ENCODE measurements at places on chromosomes 3 and 15. TPM values are rescaled to one million over a fixed set of nuclear protein-coding genes. Genes with fewer than 3 reads are reported as not detected.

DNA sequence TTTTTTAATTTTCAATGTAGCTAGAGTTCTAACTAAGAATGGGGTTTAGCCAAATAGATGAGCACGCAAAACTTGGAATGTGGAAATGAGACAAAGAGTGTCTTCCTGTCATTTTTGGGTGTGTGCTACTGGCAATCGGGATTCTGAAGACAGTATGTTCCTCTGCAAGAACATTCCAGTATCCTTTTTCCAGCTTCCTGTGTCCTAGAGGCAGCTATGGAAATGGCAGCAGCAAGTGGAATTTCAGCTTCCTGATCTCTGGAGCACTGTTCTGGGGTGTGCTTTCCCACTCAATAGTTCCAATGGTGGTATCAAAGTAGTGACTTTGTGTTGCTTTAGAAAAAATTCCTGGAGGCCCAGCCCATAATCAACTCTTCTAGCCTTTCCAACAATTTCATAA is 642.9 kb upstream of the KCNMB2 start:
- H3K27ac ChIP-seq = peak overlapping the region; percentile 66
- peak; percentile 35 for DNase-seq
- H3K27me3 ChIP-seq = no peaks in the 10 kb centered on the region

CHRM5 gene
- total RNA-seq = not detected

TMEM89 gene
- not detected for total RNA-seq

- DNase-seq = peak; percentile 37
- H3K4me3 ChIP-seq = no peak overlapping the region
- no peak overlapping the region for H3K27ac ChIP-seq
- peaks cover 4% of the 10 kb centered on the region for H3K36me3 ChIP-seq
Measured at GRCh38 chr3:48267782-48268181, 26.9 kb downstream of the ZNF589 start.

- H3K4me1 ChIP-seq = no peaks in the 10 kb centered on the region
- H3K27ac ChIP-seq = no peak overlapping the region
- DNase-seq = no peak
- no peaks in the 10 kb centered on the region for H3K27me3 ChIP-seq
Measured at GRCh38 chr3:15284121-15284889, 48.1 kb downstream of the SH3BP5 start.

GRCh38 chr15:25481208-25481859 is 42.5 kb upstream of the UBE3A start:
- no peaks in the 10 kb centered on the region for H3K36me3 ChIP-seq
- no peak overlapping the region for H3K27ac ChIP-seq
- no peak overlapping the region for H3K4me3 ChIP-seq

DNA sequence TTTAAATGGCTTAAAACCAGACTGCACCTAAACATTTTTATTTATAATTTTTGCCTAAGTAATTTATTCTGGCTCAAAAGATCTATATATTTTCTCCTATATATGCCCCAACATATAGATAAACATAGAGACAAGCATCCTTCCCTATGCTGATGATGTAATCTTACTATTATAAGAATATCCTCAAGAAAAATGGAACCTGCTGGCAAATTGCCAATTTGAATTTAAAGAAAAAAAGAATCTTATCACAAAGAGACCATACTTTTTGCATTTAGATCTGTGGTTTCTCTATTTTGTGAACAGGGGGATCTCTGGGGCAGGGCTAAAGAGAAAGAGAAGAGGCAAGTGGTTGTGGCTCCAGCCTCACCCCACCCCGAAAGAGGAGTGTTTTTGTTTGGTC is 107.2 kb upstream of the CMC1 start:
- H3K27me3 ChIP-seq = no peaks in the 10 kb centered on the region
- H3K36me3 ChIP-seq = no peaks in the 10 kb centered on the region
- DNase-seq = no peak

PPARG gene
- total RNA-seq = 1.5 TPM

GRCh38 chr3:156211583-156211982 is 91.2 kb downstream of the KCNAB1 start:
- DNase-seq = peak; percentile 90
- H3K4me1 ChIP-seq = peaks cover 28% of the 10 kb centered on the region
- peak overlapping the region; percentile 49 for H3K27ac ChIP-seq
- H3K36me3 ChIP-seq = no peaks in the 10 kb centered on the region
- H3K4me3 ChIP-seq = no peak overlapping the region

DNA sequence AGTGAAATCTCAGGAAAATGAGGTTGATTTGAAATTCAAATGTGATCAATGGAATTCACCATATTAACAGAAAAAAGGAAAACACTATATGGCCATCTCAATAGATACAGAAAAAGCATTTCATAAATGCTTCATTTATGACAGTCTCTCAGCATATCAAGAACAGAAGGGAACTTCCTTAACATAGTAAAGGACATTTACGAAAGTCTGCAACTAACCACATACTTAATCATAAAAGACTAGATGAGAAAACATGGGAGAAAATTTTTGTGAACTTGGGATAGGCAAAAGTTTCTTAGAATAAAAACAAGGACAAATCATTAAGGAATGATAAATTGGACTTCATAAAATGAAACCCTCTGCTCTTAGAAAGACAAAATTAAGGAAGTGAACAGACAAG is 24.7 kb upstream of the TIPARP start:
- no peaks in the 10 kb centered on the region for H3K4me1 ChIP-seq
- H3K4me3 ChIP-seq = no peak overlapping the region
- H3K27ac ChIP-seq = no peak overlapping the region
- H3K27me3 ChIP-seq = no peaks in the 10 kb centered on the region

GRCh38 chr3:160409812-160410610 is 10.6 kb downstream of the SMC4 start:
- H3K4me1 ChIP-seq = peaks cover 7% of the 10 kb centered on the region
- DNase-seq = peak; percentile 44

DNA sequence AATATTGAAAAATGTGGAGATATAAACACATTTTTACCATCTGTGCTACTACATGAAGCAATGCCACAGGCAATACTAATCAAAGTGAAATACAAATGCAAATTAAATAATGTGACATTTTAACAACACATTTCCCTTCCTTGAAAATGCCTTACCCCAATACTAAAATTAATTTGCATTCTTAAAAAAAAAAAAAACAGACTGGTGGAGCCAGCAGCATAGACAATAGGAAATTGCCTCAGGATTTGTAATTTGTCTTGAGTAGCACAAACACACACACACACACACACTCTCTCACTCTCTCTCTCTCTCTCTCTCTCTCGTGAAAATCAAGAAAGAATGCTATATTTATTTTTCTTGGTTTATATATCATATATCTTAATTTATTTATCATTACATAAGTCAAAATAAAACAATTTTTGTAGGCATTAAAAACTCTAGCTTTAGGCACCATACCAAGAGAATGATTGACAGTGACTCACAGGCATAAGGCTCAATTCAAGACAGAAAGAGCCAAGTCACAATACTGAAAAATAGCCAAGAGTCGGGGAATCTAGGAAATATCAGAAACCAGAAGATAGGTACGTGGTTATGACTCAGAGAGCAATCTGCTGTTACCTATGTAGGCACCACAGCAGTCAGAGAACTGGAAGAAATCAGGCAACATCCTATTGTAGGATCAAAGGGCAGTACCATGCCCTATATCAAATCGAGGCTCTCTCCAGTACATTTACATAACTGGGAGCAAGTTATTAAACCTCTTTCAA is 23.0 kb downstream of the SUCNR1 start:
- H3K36me3 ChIP-seq = no peaks in the 10 kb centered on the region
- no peaks in the 10 kb centered on the region for H3K27me3 ChIP-seq
- no peak overlapping the region for H3K4me3 ChIP-seq
- peaks cover 32% of the 10 kb centered on the region for H3K4me1 ChIP-seq

GRCh38 chr3:77271306-77271705 is 231.4 kb downstream of the ROBO2 start:
- no peaks in the 10 kb centered on the region for H3K4me1 ChIP-seq
- no peak overlapping the region for H3K4me3 ChIP-seq
- H3K27ac ChIP-seq = no peak overlapping the region
- DNase-seq = no peak
- no peaks in the 10 kb centered on the region for H3K36me3 ChIP-seq
- no peaks in the 10 kb centered on the region for H3K27me3 ChIP-seq

- no peaks in the 10 kb centered on the region for H3K36me3 ChIP-seq
- no peak overlapping the region for H3K4me3 ChIP-seq
- H3K27me3 ChIP-seq = no peaks in the 10 kb centered on the region
- no peak for DNase-seq
- peaks cover 2% of the 10 kb centered on the region for H3K4me1 ChIP-seq
- no peak overlapping the region for H3K27ac ChIP-seq
Measured at GRCh38 chr15:50143255-50143860, 24.3 kb upstream of the ATP8B4 start.

DNA sequence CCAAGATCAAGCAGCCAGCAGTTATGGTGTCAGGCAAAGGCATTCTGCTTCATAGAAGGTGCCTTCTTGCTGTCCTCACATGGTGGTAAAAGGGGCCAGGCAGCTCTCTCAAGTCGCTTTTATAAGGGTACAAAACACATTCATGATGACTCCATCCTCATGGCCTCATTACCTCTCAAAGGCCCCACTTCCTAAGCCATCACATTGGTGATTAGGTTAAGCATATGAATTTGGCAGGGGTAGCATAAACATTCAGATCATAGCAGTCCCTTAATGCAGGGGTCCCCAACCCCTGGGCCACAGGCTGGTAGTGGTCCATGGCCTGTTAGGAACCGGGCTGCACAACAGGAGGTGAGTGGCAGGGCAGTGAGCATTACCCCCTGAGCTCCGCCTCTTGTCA is 42.8 kb downstream of the PRR23E start:
- DNase-seq = no peak
- H3K4me1 ChIP-seq = no peaks in the 10 kb centered on the region
- H3K27ac ChIP-seq = no peak overlapping the region
- H3K36me3 ChIP-seq = no peaks in the 10 kb centered on the region
- H3K4me3 ChIP-seq = no peak overlapping the region

ZDHHC19 gene
- total RNA-seq = not detected

SERPINI2 gene
- total RNA-seq = not detected

DNA sequence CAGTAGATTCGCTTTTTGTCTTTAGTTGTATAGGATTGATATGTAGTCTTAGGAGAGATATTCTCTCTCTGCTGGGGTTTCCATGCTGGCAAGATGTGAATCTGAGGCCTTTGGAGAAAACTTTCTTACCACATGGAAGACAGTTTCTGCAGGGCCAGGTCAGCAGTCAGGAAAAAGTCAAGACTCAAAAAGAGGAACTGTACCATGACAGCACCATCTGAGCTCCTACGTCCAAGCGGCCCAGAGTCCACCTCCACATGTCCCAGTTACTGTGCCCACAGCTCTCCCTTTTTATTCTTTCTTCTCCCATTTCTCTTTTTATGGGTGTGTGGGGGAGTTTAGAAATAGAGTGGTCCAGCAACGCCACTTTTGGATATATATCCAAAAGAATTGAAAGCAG is 172.0 kb downstream of the MTHFS start:
- no peak overlapping the region for H3K27ac ChIP-seq
- DNase-seq = no peak
- H3K4me3 ChIP-seq = no peak overlapping the region
- H3K36me3 ChIP-seq = no peaks in the 10 kb centered on the region
- no peaks in the 10 kb centered on the region for H3K4me1 ChIP-seq
- H3K27me3 ChIP-seq = no peaks in the 10 kb centered on the region

LDHAL6B gene
- not detected for total RNA-seq

GRCh38 chr3:177284383-177284881 is 87.2 kb upstream of the TBL1XR1 start:
- H3K4me3 ChIP-seq = no peak overlapping the region
- H3K4me1 ChIP-seq = no peaks in the 10 kb centered on the region
- H3K27me3 ChIP-seq = no peaks in the 10 kb centered on the region
- no peak overlapping the region for H3K27ac ChIP-seq
- H3K36me3 ChIP-seq = no peaks in the 10 kb centered on the region
- no peak for DNase-seq

GRCh38 chr3:159804726-159805410 is 183.8 kb upstream of the IL12A start:
- peaks cover 18% of the 10 kb centered on the region for H3K4me1 ChIP-seq
- H3K27me3 ChIP-seq = no peaks in the 10 kb centered on the region
- H3K36me3 ChIP-seq = no peaks in the 10 kb centered on the region
- peak overlapping the region; percentile 19 for H3K27ac ChIP-seq
